HS-5 (cell line): ENCODE measurements at places on chromosomes 2 and 18.

GRCh38 chr2:58448065-58448507 lies 207.0 kb upstream of the FANCL start:
- DNase-seq, result peak; percentile 44

DNA sequence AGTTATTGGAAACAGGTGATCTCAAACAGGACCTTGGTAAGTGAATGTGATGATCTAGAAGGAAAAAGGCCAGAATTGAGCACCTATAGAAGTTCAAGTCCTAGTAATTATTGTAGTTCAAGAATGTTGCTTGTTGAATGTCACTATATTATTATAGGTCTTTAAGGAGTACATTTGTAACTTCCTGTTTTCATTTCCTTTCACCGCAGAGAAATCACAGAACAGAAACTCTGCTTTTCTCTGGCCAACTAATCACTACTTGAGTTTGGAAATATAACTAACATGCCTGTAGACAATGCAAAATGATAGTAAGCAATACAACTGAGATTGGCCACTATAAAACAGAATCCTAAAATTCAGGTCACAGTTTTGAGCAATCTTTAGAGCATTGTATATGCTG lies 61.8 kb upstream of the EFEMP1 start:
- DNase-seq, result no peak

DNA sequence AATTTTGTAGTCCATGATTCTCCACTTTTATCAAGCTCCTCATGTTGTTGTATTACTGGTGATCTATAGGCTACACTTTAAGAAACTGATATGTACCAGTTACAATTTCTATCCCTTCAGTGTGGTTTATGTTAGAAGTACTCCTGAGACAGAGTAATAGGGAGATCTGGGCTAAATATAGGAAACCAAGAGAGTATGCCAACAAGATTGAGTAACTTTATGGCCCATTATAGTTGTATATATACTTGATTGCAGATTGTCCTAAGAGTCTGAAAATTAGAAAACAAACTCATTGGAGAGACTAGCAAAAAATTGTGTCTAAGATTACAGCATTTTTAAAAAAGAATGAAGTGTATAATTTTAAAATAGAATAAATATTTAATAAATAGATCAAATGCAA lies 605.6 kb downstream of the XIRP2 start:
- no peak for DNase-seq

- no peak for DNase-seq
These were observed 14.1 kb downstream of the DPP10 start for GRCh38 chr2:114456566-114456965.

GRCh38 chr2:121335294-121336290 lies 50.6 kb upstream of the TFCP2L1 start:
- DNase-seq, result no peak

DNA sequence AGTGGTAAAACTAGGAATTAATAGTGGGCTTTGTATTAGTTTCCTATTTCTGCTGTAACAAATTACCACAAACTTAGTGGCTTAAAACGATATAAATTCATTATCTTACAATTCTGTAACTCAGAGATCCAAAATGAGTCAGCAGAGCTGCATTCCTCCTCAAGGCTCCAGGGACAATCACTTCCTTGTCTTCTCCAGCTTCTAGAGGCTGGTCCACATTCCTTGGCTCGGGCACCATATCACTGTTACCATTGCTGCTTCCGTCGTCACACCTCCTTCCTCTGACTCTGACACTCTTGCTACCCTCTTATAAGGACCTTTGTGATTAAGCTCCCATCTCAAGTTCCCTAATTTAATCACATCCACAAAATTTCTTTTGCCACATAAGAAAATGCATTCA lies 567.8 kb upstream of the KLHL29 start:
- DNase-seq, result peak; percentile 2

- DNase-seq, result no peak
These were observed 876.6 kb downstream of the DCDC2C start for GRCh38 chr2:4579977-4580376.

DNA sequence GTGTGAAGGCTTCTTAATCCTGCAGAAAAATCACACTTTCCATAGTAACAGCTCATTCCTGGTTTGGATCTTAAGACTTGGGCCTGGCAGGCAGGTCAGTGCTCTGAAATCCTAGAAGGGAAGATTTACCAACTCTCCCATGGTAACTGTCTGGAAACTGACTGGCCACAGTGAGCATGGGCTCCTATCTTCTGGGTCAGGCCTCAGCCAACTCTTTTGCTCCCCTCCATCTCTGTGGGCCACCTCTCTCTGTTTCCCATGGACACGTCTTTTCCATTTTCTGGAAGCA lies 86.7 kb downstream of the ACAA2 start:
- no peak for DNase-seq

DNA sequence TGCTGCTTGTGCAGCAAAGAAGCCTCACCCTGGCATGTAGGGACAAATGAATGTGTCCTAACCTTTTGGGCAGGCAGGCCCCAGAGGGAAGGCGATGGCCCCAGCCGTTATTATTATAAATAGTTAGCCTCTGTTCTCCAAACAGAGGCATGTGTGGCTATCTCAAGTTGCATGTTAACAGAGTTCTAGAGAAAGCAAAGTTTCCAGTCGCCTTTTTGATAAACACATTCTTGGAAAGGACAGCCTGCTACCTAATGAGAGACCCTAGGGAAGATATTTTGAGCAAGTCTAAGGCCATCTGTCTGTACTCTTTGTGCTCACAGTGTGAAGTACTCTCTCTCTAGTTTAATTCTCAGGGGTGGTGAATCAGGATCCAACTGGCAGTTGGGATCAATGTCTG lies 97.4 kb upstream of the FHL2 start:
- no peak for DNase-seq

DNA sequence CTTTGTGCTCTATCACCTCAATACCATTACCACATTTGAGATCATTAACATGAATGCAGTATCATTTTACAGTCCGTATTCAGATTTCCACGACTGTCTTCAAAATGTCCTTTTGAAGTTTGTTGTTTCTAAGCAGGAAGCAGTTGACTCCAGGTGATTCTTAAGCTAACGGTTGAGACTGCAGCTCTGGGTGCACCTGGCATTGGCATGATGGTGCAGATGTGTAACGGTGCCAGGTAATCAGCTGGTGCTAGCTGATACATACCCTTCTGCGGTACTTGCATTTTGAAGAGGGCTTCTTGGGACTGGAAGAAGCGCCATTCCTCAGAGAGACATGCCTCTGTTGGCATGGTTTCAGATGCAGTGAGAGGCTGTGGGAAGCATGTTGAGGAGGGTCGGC lies 19.5 kb downstream of the SIGLEC15 start:
- no peak for DNase-seq

DNA sequence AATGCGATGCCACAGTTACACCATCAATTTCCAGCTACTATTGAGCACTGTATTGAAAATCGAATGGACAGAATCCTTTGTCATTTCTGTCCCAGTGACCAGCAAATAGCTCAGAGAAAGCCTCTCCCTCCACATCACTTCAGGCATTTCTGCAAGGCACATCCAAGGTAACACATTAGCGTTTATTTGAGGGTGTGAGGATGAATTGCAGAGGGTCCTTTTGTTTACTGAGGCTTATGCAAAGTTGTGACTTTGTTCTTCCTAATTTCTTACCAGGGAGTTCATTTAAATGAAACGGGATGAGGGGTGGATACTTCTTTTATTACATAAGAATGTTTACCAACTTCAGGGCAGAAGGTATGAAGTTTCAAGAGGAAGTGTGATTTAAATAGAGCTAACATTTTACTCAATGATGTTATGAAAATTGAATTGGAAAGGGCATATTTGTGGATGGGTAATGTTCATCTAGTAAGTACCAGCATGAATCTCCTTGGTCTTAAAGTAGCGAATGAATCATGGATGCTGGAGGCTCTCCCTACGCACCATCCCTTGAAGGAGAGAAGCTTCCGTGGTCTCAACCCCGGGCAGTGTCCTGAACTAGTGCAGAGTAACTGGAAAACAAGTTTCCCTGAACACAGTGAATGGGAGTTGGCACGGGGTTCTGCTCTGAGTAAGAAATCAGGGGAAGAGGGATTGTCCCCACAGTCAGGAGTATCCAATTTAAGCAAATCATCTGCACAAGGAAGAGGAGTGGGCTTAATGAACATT lies 756.5 kb downstream of the GALR1 start:
- no peak for DNase-seq
